GM12878 (cell line): ENCODE measurements at places on chromosomes 12 and 14.

GRCh38 chr12:86138770-86139169 is 117.4 kb downstream of the MGAT4C start:
- no peak for DNase-seq

DNA sequence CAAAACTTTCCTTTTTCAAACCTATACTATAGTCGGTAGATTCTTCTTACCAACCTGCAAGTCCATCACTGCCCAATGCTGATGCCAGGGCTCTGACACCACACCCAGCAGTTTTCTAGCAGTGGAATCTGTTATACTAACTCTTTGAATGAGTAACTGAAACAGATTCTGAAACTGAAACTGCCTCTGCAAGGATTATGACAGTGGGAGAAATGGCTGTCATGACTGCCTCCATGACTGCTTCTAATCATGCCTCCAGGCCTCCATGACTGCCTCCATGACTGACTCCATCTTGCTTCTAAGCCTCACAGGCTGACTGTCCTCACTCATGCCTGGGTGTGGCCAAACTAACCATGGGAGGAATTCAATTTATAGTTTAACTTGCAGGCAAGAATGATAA is 29.4 kb upstream of the OXA1L start:
- no peak for DNase-seq

DNA sequence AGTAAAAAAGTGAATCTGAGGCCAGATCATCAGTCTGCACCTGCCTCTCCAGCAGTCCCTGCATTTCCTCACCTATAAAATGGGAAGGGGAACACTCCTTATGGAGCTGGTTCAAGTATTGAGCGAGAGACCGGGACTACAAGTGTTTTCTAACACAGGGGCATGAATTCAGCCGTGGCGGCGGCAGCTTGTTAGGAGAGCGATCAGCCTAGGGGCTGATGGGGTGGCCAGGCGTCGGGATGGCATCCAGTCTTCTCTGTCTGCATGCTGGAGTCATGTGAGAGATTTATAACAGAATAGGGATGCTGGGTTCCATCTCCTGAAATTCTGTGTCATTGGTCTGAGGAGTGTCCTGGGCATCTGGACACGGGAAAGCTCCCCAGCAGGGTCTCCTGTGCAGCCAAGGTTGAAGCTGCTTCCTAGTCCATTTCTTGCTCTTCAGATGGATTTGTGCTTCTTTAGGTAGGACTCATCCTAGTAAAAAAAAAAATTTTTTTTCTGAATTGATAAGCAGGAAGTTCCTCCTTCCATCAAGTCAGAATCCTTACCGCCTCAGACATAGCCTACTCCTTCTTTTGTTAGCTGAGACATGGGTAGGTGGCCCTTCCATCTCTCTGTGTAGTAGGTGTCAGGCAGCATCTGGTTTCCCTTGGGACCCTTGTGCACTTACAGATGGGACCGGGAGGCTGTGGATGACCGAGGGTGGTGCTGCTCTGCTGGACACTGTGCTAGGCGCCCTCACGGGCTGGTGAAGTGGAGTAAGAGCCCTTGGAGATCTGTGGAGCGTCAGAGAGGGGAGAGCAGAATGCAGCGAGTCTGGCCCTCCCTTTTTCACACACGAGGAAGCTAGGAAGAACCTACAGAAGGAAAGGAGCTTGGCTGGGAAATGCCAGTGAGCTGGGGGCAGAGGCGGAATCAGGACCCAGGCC is 146.7 kb downstream of the TSPAN9 start:
- DNase-seq = no peak

- no peak for DNase-seq
These were observed at the start of gene SLC6A12 for GRCh38 chr12:214003-214741. SLC6A12 (minus strand) TSS chr12:214157; CDS start chr12:209986, 4,171 bp downstream.

- no peak for DNase-seq
These were observed 16.5 kb upstream of the LUM start for GRCh38 chr12:91127751-91128150.

- no peak for DNase-seq
These were observed 309.2 kb upstream of the KITLG start for GRCh38 chr12:88889326-88890110.

DNA sequence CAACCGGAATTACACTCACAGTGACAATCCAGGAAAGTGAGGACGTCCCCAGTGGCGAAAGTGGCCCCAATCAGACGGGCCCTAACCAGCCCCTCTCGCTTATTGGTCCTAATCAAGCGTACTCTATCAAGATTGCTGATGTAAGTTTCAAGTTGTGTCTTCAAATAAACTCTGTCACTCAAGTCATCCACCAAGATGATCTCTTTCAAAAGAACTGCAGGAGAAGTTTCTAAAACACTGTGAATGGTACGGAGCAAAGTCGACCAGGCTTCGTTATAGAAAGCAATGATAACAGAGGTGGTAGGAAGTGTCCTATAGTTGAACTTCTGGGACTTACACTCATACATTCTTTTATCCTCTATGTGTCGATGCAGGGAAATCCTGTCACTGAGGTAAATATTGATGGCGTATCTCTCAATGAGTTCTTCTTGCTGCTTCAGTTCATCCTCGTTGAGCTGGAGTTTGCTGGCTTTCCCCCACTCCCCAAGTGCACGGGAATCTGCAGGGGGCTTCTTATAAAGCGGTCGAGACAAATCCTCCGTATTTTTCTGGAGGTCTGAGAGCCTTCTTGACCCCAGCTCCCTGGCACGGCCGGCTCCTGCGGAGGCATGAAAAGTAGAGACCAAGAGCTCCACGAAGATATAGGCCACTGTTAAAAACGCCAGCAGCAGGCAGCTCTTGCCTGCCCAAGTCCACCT is 604 bp downstream of the GALNT4 start:
- DNase-seq = no peak

DNA sequence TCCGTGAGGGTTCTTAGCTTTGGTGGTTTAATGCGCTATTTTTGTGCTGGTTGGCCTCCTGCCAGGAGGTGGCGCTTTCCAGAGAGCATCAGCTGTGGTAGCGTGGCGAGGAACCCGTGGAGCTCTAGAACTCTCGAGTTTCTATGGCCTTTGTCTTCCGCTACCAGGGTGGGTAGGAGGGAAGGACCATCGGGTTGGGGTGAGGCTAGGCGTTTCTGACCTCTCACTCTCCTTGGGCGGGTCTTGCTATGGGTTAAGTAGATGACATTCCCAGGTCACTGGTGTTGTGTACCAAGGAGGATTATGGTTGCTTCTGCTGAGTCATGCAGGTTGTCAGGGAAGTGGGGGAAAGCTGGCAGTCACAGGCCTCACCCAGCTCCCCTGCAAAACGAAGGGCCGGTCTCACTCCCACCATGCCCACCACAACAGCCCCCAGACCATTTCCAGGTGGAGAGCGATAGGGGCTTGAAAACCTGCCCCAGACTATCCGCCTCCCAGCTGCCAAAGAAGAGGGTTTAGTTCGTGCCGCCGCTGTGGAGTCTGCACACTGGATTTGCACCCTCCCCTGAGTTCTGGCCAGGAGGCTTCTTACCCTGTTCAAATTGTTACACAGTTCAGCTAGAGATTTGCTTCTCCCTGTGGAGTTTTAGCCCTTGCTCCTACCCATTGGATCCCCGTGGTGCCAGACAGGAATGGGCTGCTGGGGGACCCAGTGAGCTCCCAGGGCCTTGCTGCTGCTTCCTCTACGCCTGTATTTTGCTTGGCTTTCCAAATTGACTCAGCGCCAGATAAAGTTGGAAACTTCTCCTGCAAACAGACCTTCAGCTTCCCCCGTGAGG is 21.9 kb downstream of the RNFT2 start:
- DNase-seq = no peak

DNA sequence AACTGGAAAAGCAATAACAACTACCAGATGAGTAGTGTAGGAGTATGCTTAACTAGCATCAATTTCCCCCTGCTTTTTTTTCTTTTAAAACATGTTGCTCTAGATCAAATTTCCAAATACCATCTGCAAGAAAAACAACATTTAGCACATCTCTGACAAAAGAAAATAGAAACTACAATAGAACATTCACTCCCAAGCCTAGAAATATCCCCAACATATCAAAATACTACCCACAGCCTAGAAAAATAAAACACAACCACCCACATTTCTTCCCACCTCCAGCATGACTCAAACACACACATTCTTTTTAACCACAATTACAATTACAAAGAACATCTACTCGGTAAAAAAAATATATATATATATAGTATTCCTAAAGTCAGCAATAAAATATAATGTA is 120.0 kb downstream of the PPFIA2 start:
- no peak for DNase-seq

- DNase-seq = no peak
These were observed 3.2 kb upstream of the MLH3 start for GRCh38 chr14:75054421-75054820.

DNA sequence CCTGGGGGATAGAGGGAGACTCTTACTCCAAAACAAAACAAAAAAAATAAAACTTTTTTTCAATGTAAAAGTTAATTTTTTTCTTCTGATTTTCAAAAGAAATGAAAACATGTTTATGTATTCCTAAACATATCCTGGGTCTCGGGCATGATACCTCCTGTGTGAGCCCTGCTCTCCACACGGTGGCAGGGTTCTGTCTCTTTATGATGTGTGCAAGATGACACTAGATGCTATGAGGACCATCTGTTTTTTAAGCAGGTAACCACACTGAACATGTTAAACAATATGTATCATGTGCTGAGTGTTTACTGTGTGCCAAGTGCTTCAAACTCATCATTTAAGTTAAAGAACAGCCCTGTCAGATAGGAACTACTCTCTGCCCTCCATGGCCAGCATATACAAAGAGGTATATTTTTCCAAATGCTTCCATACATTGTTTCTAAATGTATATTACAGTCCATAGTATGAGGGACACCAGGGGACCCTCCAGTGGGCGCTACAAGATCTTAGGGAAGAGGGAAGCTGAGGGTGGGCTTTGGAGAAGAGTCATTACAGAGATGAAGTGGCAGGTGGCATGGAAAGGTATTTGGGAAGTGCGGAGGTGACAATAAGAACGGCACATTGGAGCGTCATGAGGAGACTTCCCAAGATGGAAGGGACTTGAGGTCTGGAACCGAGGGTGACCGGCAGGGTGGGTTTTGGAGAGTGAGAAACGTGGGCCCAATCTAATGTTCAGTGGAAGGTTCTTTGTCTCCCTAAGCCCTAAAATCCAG is 28.5 kb downstream of the FOS start:
- DNase-seq = no peak

GRCh38 chr12:100058482-100059029 is 73.8 kb upstream of the ANKS1B start:
- no peak for DNase-seq

DNA sequence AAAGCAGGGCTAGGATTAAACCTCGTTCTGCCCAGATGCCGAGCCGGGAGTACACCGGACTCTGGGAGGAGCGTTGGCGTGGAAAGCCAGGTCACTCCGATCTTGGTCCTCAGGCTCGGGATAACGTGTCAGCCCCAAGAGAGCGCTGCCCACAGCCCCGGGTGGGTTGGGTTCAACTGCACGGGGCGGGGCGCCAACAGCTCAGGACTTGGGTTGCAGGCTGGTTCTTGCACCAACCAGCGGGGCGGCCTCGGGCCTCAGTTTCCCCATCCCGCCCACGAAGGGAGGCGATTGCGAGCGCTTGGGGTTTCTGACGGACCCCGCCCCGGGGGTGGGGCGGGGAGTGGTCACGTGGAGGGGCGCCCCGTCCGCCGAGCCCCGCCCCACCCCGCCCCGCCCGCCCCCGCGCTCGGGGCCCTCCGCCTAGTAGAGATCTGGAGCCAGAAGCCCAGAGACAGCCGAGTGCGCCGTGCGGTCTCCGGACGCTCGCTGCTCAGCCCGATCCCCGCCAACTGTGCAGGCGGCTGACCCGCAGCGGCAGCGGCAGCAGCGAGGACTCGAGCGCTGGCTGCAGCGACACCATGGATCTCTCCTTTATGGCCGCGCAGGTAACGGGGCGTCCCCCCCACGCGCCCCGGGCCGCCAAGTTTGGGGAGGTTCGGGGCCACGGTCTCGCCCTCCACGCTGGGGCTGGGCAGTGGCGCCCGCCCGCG is at the start of gene C14orf132:
Gene C14orf132 (plus strand): TSS at position 443 of the 713 bp plus-strand sequence. CDS start 139 bp downstream, at position 582.
- DNase-seq = no peak

DNA sequence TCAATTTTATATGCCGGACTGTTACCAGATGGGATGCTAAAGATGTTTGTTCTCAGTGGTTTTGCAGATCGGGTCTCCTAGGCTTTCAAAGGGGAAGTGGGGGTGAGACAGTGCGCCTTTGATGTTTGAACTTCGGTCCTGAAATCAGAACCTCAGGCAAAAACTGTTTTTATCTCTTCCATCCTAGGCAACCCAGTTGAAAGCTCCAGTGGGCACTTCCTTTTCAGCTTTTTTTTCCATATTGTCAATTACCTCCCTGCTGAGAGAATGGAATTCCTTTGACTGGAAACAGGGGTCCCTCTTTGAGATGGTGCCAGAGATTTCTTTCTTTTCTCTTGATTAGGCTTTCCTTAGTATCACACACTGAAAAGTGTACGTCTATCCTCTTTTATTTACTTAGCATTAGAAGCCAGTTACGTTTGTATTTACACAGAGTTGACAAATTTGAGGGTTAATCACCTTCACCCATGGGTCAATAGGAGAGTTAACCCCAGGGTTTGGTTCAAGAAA is 40.0 kb downstream of the NUAK1 start:
- no peak for DNase-seq

DNA sequence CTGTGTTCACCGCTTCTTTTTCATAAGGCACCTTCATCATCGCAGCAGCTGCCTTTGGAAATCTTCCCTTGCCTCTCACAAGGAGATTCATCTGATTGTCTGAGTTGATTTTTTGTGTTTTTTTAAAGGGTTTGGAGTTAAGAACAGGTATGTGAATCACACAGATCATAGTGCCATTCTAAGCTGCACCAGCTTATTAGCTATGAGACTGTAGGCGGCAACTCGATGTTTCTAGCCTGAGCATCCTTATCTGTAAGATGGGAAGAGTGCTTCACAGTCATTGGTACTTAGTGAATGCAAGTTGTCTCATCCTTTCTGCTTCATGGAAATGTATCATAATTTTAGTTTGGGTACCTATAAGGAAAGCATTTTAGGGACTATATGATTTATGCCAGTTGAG is 32.0 kb downstream of the SLC25A29 start:
- DNase-seq = no peak

DNA sequence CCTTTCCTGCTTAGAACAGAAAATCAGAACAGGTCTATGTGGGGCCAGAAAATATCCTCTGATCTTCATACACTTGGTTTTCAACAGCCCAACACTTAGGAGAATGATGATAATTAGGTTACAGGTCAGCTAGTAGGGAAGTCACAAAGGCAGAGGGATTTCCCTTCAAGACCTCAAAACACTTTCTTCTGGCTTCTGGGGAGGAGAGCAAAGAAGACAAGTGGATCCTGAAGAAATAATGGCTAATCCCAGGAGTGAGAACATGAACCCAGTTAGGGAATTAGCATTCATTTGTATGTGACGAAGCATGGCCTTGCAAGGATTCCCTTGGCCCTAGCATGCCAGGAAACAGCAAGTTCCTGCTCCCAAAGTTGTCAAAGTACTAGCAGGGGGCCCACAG is 223.3 kb downstream of the BCAT1 start:
- DNase-seq = no peak

GRCh38 chr12:39587225-39587624 is 32.4 kb downstream of the ABCD2 start:
- DNase-seq = no peak

GRCh38 chr12:16482726-16483125 is 123.2 kb downstream of the LMO3 start:
- DNase-seq = no peak

DNA sequence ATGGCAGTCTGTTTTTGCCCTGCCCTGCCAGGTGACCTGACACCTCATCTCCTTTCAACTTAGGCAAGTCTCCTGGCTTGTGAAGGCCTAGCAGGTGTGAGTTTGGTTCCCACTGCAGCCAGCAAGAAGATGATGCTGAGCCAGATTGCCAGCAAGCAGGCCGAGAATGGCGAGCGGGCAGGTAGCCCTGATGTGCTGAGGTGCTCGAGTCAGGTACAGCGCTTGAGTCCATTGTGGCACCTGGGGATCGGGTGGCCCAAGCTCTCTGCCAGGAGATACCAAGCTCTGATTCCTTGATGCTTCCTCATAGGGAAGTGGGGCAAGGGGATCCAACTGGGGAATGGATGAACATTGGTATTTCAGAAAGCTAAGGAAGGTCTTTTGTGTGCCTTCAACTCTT is 4.1 kb upstream of the CSAD start:
- no peak for DNase-seq
